Endothelial cell of coronary artery (primary cell): ENCODE measurements at places on chromosomes 13 and 19. TPM values are rescaled to one million over a fixed set of nuclear protein-coding genes. Genes with fewer than 3 reads are reported as not detected.

The COL4A1 gene
- total RNA-seq: 564 and 1,049 TPM in 2 replicates

The NUP58 gene
- total RNA-seq: 37.3 and 46.2 TPM in 2 replicates

The PARP4 gene
- total RNA-seq: 40.4 and 58.1 TPM in 2 replicates

The C2CD4C gene
- 0.18 and 0.38 TPM in 2 replicates for total RNA-seq

The PSG2 gene
- not detected in 2 replicates for total RNA-seq

The DNAAF3 gene
- 0.27 and 0.47 TPM in 2 replicates for total RNA-seq
